Brain microvascular endothelial cell (primary cell): ENCODE measurements at places on chromosomes 12 and 14.

DNA sequence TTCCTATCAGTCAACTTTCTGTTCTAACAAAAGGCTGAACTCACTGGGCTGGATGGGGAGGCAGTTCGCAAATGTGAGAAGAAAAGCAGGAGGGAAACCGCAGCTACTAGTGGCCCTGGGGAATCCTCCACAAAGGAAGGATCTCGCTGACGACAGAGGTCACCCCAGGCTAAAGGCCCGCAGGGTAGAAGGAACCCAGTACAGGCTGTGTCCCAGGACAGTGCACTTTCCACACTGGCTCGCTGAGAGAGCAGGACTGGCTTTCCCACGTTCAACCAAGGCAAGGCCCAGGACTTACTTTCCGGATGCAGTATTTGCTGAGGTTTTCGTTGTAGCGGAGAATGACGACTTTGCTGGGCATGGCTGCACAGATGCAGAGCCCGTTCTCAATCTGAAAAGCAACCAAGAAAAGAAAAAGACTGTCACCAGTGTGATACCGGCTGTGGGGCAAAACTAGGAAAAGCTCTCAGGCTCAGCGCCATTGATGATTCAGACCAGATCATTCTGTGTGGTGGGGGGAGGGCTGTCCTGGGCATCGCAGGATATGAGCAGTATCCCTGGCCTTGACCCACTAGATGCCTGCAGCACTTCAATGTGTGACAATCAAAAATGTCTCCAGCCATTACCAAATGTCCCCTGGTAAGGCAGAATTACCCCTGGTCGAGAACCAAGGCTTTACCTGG, 36.3 kb downstream of the PRKAB1 start:
- peak; percentile 42 for DNase-seq

- DNase-seq, result no peak
Observed at GRCh38 chr14:75438486-75439080, 10.8 kb downstream of the JDP2 start.

DNA sequence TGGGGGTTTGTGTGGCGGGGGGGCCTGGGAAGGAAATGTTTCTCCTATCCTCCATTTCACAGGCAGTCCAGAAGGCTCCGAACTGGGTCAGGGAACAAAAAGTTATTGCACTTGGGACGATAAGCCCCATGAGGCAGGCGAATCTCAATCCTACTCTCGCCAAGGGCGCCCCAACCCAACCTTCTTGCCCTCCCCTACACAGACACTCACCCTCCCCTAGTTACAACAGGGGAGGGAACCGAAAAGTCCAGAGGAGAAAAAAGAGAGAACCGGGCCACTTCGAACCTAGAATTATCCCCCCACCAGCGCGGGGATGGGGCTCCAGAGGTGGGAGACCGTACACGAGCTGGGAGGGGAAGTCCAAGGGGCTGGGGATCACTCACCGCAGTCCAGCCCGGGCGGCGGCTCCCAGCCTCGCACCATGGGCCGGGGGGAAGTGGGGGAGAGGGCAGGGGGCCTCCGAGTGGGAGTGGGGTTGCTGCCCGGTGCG, 357 bp downstream of the HOMEZ start:
- no peak for DNase-seq

GRCh38 chr12:123905319-123905925, 67.2 kb downstream of the CCDC92 start:
- peak; percentile 76 for DNase-seq

- DNase-seq, result no peak
Observed at GRCh38 chr12:131861261-131862083, 33.0 kb upstream of the ULK1 start.

DNA sequence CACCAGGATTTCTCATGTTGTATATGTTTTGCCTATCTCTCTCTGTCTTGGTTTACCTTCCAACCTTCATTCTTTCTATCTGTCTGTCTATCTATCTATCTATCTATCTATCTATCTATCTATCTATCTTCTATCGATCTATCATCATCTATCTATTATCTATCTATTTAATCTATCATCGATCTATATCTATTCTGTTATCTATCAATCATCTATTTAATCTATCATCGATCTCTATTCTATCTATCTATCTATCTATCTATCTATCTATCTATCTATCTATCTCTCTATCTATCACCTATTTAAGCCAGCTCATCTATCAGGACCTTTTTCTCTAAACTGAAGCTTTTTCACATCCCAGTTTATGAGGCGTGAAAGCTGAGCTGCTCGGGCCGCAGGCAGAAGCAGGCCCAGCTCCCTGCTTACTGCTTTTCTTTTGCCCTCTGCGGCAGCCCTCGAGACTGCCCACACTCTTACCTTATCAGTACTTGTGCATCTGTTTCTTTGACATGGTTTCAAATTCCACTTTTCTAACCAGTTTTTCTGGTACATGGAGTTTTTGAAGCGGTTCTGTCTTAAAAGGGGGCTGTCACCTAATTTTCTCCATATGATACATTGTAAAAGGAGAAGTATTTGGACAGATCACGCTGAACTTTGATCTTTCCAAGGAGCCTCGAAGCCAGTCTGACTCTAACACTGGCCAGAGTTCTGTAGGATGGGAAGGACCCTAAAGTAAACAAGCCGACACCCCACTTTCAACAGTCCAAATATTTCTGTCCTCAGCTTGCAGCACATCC, 44.4 kb upstream of the GSG1 start:
- DNase-seq, result no peak

DNA sequence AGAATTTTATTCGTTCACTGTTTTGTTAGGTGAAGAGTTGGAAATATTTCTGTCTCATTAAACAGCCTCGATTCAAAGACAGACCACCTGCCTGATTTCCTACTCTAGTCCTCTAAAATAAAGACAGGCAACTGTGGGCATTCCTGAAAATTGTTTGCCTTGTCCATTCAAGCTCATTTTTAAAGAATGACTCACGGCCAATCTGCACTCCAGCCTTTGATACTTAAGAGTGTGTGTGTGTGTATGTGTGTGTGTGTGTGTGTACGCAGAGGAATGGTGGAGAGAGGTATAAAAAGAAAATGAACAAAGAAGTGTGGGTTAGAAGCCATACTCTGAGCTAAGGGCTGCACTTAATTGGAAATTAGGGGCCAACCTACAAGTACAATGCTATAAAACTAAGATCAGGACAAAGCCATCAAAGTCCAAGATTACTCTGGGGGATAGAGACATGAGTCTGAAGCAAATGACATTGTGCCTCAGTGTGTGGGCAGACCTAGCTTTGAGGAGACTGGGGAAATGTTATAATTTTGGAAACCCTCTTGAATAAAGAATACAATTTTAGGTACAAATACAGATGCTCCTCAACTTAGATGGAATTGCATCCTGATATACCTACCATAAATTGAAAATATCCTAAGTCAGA, 45.6 kb upstream of the SOCS2 start:
- peak; percentile 95 for DNase-seq

DNA sequence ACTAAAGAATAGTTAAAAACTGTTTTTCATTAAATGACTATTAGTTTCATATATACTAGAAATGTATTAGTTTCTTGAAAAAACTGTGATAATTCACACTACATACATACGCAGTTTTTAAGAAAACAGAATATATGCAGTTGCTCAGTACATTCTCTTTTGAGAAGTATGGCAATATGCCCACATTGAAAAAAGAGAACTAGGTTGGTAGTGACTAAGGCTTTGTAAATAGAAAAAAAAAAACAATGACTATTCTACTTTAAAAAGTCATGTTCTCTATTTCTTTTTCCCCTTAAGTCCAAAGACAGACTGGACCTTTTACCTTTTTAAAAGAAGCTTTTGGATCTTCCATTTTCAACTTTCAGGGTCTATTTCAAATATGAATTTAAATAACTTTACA, 25.0 kb downstream of the SNX6 start:
- DNase-seq, result no peak

DNA sequence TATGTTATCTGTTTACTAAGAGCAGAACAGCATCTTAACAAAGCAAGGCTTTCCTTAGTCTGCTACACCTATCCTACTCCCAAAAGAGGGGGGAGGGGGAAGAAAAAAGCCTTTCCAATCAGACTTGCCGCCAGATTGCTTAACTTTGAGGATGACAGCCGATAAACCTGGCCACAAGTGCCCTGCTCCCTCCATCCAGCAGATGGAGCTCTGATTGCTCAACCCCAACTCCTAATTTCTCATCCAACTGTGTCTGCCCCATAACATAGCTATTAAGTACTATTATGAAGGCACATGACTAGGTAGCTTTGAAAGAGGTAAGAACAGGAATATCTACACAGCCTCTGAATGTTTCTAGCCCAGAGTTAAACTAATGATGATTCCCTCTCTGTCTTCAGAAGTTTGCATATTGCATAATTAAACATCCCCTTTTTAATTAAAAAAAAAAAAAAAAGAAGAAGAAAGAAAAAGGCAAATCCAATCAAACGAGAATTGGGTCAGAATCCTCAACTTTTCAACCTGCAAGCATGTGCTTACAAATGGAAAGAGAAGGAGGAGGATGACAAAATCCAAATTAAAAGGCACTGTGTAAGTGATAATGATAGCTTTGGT, 247.4 kb downstream of the GALC start:
- peak; percentile 0 for DNase-seq

GRCh38 chr14:58797010-58797429, 159.3 kb downstream of the DACT1 start:
- no peak for DNase-seq

GRCh38 chr14:39107591-39107996, 4.6 kb upstream of the SEC23A start:
- DNase-seq, result no peak
